Testis (tissue), 5 donors: ENCODE measurements at places on chromosomes 3 and 15. TPM values are rescaled to one million over a fixed set of nuclear protein-coding genes. Genes with fewer than 3 reads are reported as not detected.

KLHL6 gene
- polyA plus RNA-seq = 1.4 TPM

SUSD5 gene
- polyA plus RNA-seq = 4.9 TPM

ACOX2 gene
- polyA plus RNA-seq = 27.1 TPM

KCNAB1 gene
- 8.9 TPM for polyA plus RNA-seq

NOX5 gene
- polyA plus RNA-seq = 7.9 TPM

SEC61A1 gene
- 119 TPM for polyA plus RNA-seq

PIERCE2 gene
- 16.0 TPM for polyA plus RNA-seq

KLF15 gene
- 8.5 TPM for polyA plus RNA-seq
